ENCODE measurements at places on chromosomes 6 and 20. TPM values are rescaled to one million over a fixed set of nuclear protein-coding genes. Genes with fewer than 3 reads are reported as not detected.

Gene WFDC10A
- total RNA-seq = not detected

DNA sequence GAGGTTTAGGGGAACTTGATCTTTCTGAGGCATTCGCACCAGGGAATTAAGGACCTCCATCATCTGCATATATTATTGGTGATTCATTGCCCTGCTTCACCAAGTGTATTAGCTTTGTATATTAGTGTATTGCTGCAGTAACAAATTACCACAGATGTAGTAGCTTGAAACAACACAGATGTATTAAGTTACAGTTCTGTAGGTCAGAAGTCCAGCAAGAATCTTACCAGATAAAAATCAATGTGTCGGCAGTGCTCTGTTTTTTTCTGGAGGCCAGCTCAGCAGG, 65.8 kb downstream of the HMGN3 start:
- DNase-seq = no peak

Gene RBBP9
- total RNA-seq = 18.2 TPM

GRCh38 chr20:17555106-17555505, 14.8 kb upstream of the DSTN start:
- no peak for DNase-seq

DNA sequence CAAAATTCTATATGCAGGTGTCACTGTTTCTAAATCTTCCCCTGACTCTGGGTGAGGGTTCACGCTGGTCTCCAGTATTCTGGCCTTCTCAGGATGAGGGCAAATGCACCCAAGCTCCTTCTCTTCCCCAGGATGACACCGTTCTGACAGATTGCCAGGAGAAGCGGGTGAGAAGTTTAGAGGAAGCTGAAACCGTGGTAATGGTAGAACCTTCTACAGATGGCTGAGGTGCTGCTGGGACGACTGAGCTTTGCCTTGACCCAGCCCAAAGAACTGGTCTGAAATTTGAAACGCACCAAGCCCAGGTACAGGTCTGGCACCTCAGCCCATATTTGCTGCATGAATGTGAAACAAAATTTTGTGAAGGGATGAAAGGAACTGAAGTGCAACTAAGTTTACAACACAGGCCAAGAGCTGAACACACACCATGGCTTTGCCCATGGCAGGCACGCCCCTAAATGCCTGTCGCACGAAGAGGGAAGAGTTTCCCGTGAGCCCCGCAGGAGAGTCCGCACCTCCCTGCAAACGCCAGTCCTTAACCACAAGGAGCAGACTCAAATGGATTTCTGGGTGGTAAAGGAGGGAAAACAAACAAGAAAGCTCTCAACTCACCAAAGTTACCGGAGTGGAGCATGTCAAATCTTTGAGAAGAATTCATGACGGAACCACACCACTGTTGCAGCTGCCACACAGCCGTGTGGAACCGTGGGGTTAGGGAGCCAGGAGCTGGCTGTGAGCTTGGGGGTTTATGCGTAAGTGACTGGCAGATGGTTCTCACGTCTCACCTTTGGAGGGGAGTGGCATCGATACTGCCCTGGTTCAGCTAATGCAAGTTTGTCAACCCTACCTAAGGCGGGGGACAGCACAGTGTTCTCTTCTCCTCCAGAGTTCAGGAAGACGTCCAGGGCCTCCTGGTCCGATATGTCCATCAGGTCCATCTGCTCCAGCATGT, 138.9 kb downstream of the DTNBP1 start:
- DNase-seq = no peak

- DNase-seq = no peak
Observed at GRCh38 chr6:52498538-52499017, 78.3 kb downstream of the TRAM2 start.

DNA sequence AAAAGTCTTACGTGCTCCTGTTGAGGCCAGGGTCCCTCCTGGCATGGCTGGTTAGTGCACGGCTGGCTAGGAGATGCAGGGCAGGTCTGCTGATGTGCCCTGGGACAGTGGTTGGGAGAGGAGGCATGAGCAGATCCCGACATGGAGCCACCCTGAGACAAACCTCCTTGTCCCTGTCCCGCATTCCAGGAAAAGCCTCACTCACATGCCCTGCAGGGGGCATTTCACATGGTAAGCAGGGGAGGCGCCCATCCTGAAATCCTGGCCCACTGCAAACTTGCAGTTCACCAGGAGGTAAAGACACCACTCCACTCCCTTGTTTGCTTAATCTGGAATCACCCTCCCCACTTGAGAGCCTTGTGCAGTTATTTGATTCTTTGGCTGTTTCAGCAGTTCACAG, 116.7 kb upstream of the SLC24A3 start:
- DNase-seq = no peak

Gene HS3ST5
- not detected for total RNA-seq

DNA sequence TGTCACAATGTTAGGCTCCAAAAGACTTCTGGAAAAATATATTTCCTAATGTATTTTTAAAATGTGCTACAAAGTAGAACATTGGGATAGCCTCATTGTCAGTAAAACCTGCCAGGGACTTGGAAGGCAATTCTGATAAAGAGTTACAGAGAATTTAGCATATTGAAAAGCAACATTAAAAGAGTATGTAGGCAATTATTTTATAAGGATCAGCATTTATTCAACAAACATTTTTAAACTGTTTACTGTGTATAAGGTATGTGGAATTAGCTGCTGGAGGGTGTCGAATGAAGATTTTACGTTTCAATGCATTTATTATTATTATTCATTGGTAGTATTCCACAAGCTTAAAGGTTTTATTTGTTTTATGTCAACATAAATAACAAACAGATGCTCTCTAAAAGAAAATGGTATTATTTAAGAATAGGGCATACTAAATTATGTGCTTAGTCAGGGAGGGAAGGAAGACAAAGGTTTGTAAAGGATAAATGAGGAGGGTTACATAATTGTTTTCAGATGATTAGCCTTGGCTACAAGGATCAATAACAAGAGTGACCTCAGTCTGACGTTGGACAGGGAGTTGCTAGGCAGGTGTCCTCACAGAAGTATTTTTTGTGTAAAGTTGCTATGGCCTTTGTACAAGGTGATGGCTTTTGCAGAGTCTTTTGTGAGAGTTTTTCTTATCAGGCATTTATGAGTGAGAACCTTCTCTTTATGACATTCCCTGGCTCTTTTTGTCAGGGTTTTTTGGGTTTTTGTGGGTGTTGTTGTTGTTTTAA, 313.4 kb upstream of the PLCB4 start:
- DNase-seq = no peak

GRCh38 chr6:52227495-52227894, 16.8 kb downstream of the IL17F start:
- no peak for DNase-seq

- DNase-seq = no peak
Observed at GRCh38 chr20:2141600-2142575, 40.3 kb downstream of the STK35 start.

DNA sequence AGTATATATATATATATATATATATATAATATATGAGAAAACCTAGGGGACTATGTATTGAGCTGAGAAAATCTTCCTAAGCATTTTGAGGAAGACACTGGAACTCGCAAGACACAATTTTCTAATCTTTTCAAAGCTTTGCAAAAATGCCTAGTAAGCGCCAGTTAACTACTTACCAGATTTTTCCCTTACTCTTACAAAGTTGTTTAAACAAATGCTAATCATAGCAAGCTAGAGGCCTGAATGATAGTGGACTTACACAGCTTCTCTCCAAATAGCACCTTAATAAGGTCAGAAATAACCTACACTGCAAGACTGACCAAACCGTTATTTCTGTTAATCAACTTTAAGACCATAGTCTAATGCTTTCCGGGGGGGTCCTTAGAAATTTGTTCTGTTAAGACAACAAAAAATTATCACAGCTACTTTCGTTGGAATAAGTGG, 56.1 kb upstream of the HFE start:
- peak; percentile 23 for DNase-seq

DNA sequence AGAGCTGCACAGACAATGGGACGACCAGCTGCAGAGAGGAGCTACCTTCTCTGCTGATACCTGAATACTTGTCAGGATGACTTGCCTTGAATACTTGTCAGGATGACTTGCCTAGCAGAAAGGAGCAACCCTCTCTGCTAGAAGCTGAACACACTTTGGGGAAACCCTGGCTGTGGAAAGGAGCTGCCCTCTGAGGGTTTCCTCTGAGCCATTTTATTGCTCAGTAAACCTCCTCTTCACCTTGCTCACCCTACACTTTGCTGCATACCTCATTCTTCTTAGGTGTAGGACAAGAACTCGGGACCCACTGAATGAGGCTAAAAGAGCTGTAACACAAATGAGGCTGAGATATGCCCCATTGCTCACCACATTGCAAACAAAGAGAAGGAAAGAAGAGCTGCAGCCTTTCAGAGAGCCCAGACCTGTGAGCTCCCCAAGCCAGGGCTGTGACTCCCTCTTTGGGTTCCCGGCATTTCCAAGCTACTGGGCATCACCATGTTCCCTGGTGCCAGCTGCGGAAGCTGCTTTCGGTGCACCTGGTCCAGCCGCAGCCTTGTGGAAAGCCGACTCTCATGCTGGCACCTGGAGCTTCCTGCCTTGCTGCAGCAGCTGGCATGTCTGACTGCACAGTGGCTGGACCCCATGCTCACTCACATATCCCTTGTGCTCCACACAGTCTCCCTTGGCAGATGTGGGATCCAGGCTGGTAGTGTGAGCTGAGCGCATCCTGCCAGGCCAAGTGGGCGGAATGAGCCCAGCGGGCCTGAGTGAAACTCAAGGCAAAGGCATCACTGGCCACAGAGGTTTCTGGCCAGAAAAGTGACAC, 106.7 kb upstream of the AHI1 start:
- no peak for DNase-seq

DNA sequence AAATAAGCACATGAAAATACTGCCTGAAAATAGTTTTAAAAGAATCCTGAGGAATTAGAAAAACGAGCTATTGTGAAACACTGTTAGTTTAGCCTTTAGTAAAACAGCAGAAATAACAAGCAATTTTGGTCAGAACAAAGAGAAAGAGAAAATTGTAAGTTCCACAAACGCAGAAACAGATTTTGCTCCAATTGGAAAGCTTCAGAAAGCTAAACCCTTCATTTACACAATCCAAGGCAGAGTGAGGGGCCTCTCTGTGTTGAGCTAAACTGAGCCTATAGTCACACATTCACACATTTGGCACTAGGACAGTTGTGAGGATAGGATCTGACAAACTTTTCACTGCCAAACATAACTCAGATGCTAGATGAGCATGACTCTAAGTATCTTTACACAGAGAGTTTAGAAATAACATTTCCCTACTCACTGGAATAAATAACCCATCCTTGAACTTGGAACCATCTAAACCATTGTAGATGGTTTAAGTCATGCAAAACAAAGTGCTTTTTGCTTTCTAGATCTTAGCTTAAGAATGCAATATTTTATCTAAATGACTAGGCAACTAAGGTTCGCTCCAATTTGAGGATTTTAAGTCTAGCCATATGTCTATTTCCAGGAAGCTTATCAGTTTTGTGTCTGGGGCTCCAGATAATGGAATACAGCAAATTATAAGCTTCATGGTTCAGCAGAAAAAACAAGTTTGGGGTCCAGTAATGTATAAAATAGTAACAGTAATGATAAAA, 122.6 kb downstream of the SGK1 start:
- no peak for DNase-seq

- no peak for DNase-seq
Observed at GRCh38 chr20:5046656-5047339, 45.5 kb upstream of the SLC23A2 start.

DNA sequence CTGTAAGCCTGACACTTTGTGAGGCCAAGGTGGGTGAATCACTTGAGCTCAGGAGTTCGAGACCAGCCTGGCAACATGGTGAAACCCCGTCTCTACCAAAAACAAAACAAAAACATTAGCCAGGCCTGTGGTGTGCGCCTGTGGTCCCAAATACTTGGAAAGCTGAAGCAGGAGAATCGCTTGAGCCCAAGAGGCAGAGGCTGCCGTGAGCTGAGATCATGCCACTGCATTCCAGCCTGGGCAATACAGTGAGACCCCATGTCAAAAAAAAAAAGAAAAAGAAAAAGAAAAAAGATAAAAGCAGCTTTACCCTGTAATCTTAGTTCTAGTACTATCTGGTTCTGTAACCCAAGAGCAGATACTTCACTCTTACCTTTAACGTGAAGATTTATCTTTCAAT, 27.6 kb downstream of the SSR1 start:
- DNase-seq = no peak

Gene PRR18
- total RNA-seq = under 0.01 TPM

Gene FILIP1
- under 0.01 TPM for total RNA-seq

Gene MPIG6B
- total RNA-seq = not detected

DNA sequence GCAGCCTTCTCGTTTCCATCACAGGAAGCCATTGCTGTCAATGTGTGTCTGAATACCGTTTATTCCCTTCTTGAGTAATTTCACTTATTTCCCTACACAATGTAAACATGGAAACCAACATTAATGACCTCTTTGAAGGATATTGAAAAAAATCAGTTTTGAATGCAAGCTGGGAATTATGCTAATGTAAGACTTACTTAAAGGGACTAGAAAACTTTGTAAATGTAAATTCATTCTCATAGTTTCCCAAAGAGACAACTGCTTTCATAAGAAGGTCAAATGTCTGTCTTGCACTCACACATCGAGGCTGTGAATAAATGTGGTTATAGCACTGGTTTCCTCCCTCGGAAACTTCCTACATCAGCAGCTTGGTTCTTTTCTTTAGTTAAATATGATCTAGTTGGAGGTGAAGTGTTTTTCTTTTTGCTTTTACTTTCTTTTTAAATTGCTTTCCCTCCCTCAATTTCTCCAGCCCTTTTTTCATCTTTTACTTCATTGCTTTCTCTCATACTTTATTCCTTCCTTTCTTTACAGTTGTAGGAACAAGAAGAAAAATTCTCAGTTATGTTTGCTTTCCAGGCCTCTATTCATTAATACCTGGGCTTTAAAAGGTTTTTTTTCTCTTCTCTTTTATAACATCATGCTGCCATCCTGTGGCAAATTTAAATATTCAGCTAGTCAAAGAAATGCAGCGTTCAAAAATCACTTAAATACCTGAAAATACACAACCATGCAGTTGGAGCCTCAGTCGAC, 108.3 kb downstream of the TNFAIP3 start:
- peak; percentile 36 for DNase-seq

DNA sequence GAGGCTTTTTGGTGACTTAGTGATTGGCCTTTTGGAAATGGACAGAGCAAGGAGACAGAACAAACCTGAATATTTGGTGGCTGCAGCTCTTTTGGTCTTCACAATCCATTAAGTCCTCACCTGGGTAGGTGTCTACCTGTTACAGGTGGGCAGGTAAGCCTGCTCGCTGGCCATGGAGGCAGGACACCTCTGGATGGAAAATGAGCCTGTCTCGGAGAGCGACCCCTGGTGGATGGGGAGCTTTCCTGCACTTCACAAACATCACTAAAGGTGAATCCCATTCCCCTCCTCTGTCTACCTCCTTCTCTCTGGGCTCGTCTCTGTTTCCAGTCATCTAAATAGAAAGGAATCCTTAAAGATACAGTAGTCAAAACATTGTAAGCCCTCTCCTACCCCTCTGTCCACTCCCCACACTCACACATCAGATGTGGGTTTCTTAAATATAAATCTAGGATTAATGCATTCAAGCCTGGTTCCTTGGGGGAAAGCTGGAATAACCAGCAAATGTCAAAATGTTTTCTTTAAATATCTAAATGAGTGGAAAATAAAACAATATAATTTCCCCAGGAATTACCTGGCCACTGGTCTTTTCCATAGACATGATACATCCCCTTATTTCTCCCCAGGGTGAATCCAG, 304.9 kb downstream of the CDH26 start:
- peak; percentile 37 for DNase-seq

GRCh38 chr20:43752561-43753301, 25.9 kb upstream of the GTSF1L start:
- no peak for DNase-seq

- DNase-seq = no peak
Observed at GRCh38 chr6:157755746-157756411, 67.2 kb upstream of the SNX9 start.

GRCh38 chr20:25078662-25079061, 3.3 kb downstream of the VSX1 start:
- DNase-seq = no peak

- DNase-seq = no peak
Observed at GRCh38 chr6:18368277-18369105, 18.7 kb upstream of the RNF144B start.

Gene TMEM170B
- total RNA-seq = 0.13 TPM

Data from bronchial epithelial cell (primary cell).